ENCODE measurements at places on chromosomes 11 and 22. TPM values are rescaled to one million over a fixed set of nuclear protein-coding genes. Genes with fewer than 3 reads are reported as not detected.

The CEP126 gene
- 1.0 TPM for total RNA-seq

The TSPAN18 gene
- 94.6 TPM for total RNA-seq

The CEND1 gene
- not detected for total RNA-seq

DNA sequence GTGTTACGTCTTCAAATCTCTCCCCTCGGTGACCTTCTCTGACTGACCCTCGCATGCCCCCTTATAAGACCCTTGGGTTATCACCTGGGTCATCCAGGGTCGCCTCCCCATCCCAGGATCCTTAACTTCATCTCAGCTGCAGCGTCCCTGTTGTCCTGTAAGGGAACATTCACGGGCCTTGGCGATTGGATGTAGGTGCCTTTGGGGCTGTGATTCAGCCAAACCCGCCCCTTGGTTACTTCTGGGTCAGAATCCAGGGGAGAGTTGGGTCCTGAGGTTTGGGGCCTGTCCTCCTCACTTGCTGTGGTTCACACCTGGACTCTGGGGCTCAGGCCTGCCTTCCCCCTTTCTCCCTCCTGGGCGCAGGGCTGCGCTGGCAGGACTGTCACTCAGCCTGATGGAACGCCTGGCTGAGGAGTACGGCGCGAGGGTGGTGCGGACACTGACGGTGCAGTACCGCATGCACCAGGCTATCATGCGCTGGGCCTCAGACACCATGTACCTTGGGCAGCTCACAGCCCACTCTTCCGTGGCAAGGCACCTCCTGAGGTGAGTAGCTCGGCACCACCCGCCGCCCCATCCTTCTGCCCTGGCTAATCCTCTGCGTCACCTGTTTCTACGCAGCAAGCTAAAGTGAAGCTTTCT lies 29.4 kb downstream of the IGHMBP2 start:
- no peak for DNase-seq

DNA sequence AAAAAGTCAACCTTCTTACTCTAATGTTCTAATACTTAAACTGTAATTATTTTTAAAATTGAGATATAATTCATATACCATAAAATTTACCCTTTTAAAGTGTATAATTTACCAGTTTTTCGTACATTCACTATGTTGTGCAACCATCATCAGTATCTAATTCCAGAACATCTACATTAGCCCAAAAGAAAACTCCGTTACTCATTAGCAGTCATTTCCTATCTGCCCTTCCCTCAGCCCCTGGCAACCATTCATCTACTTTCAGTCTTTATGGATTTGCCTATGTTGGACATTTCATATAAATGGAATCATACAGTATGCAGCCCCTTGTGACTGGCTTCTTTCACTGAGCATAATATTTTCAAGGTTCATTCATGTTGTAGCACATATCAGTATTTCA lies 22.2 kb downstream of the SGSM3 start:
- DNase-seq: no peak

- DNase-seq: no peak
Measured at GRCh38 chr11:41716862-41717261, 257.4 kb upstream of the LRRC4C start.

Measured in left ventricle myocardium superior (tissue), 1 donor.